ENCODE measurements at places on chromosomes 5 and 9. TPM values are rescaled to one million over a fixed set of nuclear protein-coding genes. Genes with fewer than 3 reads are reported as not detected.

GRCh38 chr9:89843591-89843990 lies 238.8 kb downstream of the GADD45G start:
- DNase-seq = no peak

GRCh38 chr9:21144603-21145002 lies 3.0 kb upstream of the IFNW1 start:
- no peak for DNase-seq

DNA sequence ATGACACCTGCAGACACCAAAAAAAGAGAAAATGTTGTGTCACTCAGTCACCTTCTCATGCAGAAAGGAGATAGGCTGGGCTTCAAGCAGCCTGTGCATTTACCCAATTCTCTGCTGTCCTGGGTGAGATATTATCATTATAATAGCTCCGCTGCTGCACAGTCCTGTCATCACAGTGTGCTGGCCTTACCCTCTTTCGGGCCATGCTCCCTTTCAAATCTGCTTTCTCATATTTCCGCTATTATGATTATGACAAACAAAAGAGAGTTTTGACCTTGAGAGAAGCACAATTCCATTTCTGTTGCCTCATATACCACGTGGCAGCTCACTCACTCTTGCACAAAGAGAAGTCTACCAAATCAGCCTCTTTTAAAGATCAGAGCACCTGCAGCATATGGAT lies 1350.1 kb upstream of the ACO1 start:
- DNase-seq = no peak

DNA sequence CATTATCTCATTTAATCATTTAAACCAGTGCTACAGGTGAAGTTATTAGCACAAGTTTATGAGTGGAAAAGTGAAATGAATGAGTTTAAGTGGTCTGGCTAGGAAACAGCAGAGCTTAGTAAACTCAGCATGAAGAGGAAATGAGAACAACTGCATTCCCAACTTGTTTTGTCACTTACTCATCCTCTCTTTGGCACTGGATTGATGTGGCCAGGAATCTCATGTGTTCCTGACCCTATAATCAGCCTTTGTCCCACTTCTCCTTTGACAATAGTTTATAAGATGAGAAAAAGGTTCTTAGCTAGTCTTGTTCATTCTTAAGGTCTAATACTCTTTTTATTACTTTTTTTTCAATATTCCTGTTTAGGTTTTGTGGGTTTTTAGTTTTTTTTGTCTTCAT lies 559.2 kb upstream of the TLE4 start:
- DNase-seq = no peak

DNA sequence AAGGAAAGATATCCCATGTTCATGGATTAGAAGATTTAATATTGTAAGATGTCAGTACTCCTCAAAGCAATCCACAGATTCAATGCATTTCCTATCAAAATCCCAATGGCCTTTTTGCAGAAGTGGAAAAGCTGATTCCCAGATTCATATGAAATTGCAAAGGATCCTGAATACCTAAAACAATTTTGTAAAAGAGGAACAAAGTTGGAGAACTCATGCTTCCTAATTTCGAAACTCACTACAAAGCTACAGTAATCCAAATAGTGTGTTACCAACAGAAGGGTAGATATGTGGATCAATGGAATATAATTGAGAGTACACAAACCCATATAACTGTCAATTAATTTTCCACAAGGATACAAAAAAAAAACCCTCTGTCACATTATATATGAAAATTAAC lies 154.3 kb upstream of the ZNF618 start:
- no peak for DNase-seq

- DNase-seq = no peak
Measured at GRCh38 chr9:93332317-93332716, 119.2 kb upstream of the FAM120A start.

GRCh38 chr9:14315875-14316601 lies 2.1 kb upstream of the NFIB start:
- DNase-seq = no peak

DNA sequence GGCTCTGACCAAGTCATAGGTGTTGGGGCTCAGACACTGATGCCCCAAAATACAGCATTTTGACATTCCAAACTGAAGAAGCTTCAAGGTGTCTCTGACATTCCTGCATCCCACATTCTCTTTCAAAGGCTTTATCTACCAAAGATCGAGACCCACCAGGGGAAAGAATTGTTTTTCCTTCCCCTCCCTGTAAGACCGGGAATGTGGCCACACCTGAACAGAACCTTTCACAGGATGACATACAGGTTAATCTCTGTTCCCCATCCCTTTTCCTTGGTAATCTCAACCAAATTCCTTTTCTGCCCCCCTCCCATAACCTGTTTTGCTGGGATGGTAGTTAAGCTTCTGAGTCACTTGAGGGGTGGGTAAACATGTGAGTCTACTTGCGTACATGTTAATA lies 72.3 kb downstream of the IQGAP2 start:
- no peak for DNase-seq

The STK32A gene
- polyA plus RNA-seq = 4.5 TPM

The BRD8 gene
- polyA plus RNA-seq = 186 TPM

DNA sequence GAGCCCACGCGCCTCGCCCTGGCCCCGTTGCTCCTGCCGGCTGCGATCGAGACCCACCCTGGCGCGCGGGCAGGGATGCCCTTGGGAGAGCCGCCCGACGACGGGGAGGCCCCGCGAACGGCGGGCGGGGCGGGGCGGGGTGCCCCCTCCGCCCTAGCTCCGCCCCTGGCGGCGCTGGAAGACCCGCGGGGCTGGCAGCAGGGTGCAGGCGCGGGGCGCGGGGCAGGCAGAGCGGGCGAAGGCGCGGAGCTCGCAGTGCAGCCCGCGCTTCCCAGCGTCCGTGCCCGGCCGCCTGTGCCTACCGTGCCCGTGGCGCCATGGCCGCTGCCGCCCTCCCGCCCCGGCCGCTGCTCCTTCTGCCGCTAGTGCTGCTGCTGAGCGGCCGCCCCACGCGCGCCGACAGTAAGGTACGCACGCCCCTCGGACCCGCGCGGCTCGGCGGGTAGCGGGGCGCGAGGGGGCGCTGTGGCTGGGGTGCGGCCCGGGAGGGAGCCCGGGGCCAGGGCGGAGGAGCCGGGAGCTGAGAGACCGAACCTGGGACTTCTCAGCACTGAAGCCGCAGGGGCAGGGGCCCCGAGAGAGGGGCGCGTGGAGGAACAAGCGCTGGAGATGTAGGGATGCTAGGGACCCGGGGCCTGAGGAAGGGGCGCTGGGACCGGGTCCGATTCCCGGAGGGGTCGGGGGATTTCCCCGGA lies at the start of gene OLFML2A:
Gene OLFML2A, plus strand, starts transcription at position 180 of the 695 bp plus-strand sequence. Its CDS starts 138 bp downstream, at position 318.
- no peak for DNase-seq

- DNase-seq = no peak
Measured at GRCh38 chr5:113760486-113760885, 247.0 kb downstream of the YTHDC2 start.

DNA sequence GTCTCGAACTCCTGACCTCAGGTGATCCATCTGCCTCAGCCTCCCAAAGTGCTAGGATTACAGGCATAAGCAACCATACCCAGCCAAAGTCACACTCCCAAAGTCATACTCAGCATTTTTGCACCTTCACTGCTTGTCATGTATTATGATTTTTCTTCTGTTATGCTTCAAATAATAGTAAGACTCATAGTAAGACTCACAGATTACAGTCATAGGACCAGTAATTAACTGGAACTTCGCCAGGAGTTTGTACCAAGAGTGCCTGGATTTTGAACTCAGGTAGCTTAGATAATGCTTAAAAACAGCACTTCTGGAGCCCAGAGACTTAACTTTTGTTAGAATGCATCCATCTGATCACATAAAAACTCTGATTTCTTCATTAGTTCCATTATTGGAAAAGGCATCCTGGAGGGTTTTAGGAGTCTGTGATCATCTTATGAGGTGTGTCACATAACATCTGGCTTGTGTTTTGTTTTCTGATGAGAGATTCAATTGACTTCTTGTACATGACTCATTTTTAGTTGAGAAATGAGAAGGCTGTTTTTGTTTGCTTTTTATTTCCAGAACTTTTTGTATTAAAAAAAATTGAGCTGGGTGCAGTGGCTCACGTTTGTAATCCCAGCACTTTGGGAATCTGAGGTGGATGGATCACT lies 131.5 kb downstream of the ADAMTS19 start:
- no peak for DNase-seq

DNA sequence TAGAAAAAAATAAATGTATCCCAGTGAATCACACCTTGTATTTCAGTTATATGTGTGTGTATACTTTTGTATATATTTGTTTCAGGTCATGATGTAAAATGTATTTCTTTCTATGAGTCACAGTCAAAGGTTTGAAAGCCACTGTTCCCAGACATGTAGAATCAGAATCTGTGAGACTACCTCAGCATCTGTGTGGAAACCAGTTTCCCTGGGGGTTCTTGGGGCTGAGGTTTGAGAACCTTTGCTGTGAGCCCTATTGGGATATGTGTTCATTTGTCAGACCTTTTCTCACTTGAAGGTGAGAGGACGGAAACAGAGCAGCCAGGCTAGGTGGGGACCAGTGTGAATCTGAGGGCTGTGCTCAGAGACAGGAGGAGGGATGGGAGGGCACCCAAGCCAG lies 78.7 kb upstream of the SAP30L start:
- DNase-seq = no peak

The OR2K2 gene
- polyA plus RNA-seq = not detected

The TMEM174 gene
- not detected for polyA plus RNA-seq

DNA sequence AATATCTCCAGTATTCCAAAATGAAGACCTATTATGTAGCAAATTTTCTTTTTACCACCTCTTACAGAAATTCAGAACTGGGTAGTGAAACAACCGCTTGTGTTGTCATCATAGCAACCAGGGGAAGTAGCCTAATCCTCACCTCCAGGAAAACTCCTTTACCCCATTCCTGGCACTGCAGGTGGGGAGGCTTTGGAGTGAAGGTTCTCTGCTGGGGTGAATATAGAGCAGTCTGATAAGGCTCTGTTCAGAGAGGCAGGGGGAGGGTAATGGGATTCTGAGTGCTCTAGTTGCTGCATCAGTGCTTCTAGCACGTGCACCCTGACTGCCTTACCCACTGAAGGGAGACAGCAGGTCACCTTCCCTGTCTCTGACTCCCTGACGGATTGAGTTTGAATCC lies 116.2 kb downstream of the MAN2A1 start:
- no peak for DNase-seq

- peak; percentile 68 for DNase-seq
Measured at GRCh38 chr5:177455036-177455660, 8.5 kb downstream of the PRR7 start.

GRCh38 chr5:174425271-174425963 lies 299.0 kb upstream of the MSX2 start:
- DNase-seq = no peak
